ENCODE measurements at places on chromosomes 1 and 21. TPM values are rescaled to one million over a fixed set of nuclear protein-coding genes. Genes with fewer than 3 reads are reported as not detected.

PLK3 gene
- 63.7 TPM for total RNA-seq

GRCh38 chr1:218931324-218931723, 242.4 kb upstream of the LYPLAL1 start:
- no peak for DNase-seq
- no peaks in the 10 kb centered on the region for H3K4me1 ChIP-seq
- no peak overlapping the region for H3K4me3 ChIP-seq
- no peaks in the 10 kb centered on the region for H3K27me3 ChIP-seq

LRRC42 gene
- 31.1 TPM for total RNA-seq

- H3K36me3 ChIP-seq, result peaks cover 8% of the 10 kb centered on the region
- no peak overlapping the region for H3K4me3 ChIP-seq
- no peak for DNase-seq
Observed at GRCh38 chr1:38915352-38915948, 26.2 kb downstream of the RHBDL2 start.

DNA sequence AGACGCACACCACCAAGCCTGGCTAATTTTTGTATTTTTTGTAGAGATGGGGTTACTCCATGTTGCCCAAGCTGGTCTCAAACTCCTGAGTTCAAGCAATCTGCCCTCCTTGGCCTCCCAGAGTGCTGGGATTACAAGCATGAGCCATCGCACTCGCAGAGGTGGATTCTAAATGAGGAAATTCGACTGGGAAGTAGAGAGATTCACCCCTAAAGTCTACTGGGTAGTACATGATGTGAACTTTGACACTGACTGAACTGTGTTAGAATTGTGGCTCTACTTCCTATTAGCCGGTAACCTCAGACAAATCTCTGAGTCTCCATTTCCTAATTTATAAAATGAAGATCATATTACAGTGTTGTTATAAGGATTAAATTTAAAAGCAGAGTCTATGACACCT, 276.0 kb upstream of the NR5A2 start:
- no peak overlapping the region for H3K4me3 ChIP-seq
- peaks cover 6% of the 10 kb centered on the region for H3K27me3 ChIP-seq
- H3K27ac ChIP-seq, result no peak overlapping the region
- no peaks in the 10 kb centered on the region for H3K4me1 ChIP-seq
- DNase-seq, result no peak
- H3K36me3 ChIP-seq, result no peaks in the 10 kb centered on the region

DNA sequence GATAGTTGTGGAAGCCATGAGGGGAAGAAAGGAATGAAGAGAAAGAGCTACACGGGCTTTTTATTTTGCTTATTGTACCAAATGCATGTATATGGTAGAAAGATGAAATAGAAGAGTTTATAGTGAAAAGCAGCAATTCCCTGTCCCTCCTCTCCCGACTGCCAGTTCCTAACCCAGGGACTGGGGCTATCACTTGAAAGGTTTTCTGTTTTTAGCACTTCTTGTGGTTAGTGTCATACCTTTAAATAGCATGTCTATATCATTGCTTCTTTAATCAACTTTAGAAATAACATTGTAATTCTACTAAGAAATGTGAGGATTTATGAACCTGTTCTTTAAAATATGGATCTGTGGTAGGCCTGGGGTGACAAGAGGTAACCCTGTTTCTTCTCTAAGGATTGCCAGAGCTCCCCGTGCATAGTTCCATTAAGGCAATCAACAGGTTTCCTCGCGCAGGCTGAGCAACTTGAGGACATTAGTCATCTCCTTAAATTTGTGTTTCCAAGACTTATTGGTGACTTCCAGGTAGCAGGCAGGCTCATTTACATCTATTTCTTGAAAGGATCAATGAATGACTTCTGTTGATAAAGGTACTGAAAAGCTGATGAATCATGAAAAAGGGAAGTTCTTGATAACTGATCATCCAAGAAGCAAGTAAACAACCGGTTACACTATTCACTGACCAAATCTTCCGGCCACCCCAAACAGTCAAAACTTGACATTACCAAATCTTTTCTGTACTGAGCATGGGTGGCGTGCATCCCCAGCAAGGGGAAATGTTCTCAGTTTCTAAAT, 37.8 kb upstream of the S1PR1 start:
- no peak overlapping the region for H3K27ac ChIP-seq
- H3K27me3 ChIP-seq, result no peaks in the 10 kb centered on the region
- no peak for DNase-seq
- H3K36me3 ChIP-seq, result no peaks in the 10 kb centered on the region
- no peaks in the 10 kb centered on the region for H3K4me1 ChIP-seq

- no peaks in the 10 kb centered on the region for H3K27me3 ChIP-seq
- peak overlapping the region; percentile 90 for H3K4me3 ChIP-seq
- H3K36me3 ChIP-seq, result peaks cover 22% of the 10 kb centered on the region
- peaks cover 32% of the 10 kb centered on the region for H3K4me1 ChIP-seq
- no peak for DNase-seq
- H3K27ac ChIP-seq, result peak overlapping the region; percentile 89
Observed at GRCh38 chr1:85258536-85259117, 835 bp downstream of the C1orf52 start.

GRCh38 chr1:167122121-167122480, 28.2 kb downstream of the STYXL2 start:
- H3K36me3 ChIP-seq, result no peaks in the 10 kb centered on the region

DNA sequence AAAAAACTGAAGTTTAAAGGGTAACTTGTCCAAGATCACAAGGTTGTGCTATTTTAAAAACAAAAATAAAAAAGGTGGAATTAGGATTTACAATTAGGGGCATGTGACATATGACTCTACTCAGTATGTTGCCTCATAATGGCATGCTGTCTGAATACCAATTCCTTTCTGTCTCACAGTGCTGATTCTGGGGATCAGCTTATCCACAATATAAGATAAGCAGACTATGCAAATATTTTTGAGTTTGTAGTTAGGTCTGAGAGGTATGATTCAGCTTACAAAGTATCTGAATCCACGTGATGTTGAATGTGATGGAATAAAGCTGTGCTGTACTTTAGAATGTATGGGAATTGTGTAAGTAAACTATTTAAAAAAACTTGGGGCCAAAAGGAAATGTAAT, 216.6 kb downstream of the HHIPL2 start:
- no peak overlapping the region for H3K4me3 ChIP-seq
- no peak for DNase-seq
- H3K27ac ChIP-seq, result no peak overlapping the region
- H3K27me3 ChIP-seq, result no peaks in the 10 kb centered on the region
- H3K36me3 ChIP-seq, result no peaks in the 10 kb centered on the region
- H3K4me1 ChIP-seq, result no peaks in the 10 kb centered on the region

DNA sequence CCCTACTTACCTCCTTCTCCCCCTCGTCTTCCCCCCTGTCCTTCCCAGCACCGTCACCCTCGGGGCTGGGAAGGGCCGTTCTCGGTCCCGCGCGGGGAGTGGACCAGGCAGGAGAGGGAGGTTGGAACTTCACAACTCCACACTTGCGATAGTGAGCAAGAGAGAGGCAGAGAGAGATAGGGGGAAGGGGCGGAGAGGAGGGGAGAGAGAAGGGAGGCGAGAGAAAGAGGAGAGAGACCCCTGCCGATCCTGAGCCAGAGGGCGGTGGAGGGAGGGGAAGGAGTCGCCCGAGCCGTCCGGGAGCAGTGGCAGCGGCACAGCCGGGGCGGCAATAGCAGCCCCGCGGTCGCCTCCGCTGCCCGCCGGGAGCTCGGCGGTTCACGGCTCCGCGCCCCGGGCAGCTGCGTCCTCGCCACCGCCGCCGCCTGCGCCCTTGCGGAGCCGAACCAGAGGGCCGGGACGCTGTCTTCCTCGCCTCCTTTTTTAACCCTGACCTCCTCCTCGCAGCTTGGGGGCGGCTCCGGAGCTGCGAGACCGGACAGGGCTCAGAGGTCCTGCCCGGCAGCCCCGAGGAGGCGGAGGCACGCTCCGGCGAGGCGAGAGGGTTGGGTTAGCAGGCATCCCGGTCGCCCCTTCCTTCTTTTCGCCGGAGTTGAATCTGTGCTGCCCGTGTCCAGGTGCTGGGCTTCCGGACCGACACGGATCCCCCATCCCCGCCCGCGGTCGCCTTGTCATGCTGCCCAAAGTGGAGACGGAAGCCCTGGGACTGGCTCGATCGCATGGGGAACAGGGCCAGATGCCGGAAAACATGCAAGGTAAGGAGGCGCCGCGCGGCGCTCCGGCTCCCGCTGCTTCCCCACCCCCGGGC, 11.7 kb downstream of the NR5A2 start:
- H3K27ac ChIP-seq, result no peak overlapping the region
- H3K4me3 ChIP-seq, result peak overlapping the region; percentile 52
- DNase-seq, result no peak
- H3K4me1 ChIP-seq, result peaks cover 63% of the 10 kb centered on the region
- H3K27me3 ChIP-seq, result peaks cover 100% of the 10 kb centered on the region

- peaks cover 35% of the 10 kb centered on the region for H3K27me3 ChIP-seq
- no peak overlapping the region for H3K27ac ChIP-seq
- peak; percentile 54 for DNase-seq
- no peaks in the 10 kb centered on the region for H3K36me3 ChIP-seq
Observed at GRCh38 chr1:29502225-29502910, 266.0 kb downstream of the PTPRU start.

CYP2J2 gene
- 13.6 TPM for total RNA-seq

Measured in suprapubic skin (tissue), 4 donors.